ENCODE measurements at places on chromosomes 4 and X.

DNA sequence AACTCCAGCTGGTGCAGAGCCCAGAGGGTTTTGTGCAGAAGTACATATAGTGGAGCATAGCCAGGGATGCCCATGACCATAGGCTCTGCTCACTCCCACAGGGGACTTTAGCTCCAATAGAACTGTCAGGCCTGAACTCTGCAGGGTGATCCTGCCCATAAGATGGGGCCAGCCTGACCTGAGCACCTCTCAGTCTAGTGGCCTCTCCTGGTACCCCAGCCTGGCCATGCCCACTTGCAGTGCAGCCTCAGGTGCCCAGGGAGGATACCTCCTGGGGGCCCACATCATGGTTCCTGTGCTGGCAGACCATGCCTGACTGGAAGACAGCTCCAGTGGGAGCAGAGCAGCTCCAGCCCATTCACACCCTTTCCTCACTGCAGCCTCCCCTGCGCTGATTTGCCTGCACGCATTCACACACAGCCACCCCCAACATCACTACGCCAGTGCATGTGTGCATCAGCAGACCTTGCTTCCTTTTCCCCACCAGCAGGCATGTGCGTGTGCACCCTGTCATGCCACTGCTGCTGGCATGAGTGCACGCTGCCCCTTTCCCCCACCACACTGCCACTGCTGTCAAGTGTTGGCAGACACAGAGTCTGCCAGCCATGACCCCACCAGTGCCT, 53.0 kb upstream of the MMAA start:
- H3K27me3 ChIP-seq, result peaks cover 6% of the 10 kb centered on the region
- peaks cover 11% of the 10 kb centered on the region for H3K4me1 ChIP-seq
- no peak for DNase-seq
- peak overlapping the region; percentile 18 for H3K27ac ChIP-seq
- H3K4me3 ChIP-seq, result no peak overlapping the region
- H3K36me3 ChIP-seq, result peaks cover 19% of the 10 kb centered on the region

- no peak overlapping the region for H3K27ac ChIP-seq
- no peaks in the 10 kb centered on the region for H3K4me1 ChIP-seq
- no peaks in the 10 kb centered on the region for H3K27me3 ChIP-seq
- DNase-seq, result no peak
- no peaks in the 10 kb centered on the region for H3K36me3 ChIP-seq
- no peak overlapping the region for H3K4me3 ChIP-seq
Measured at GRCh38 chrX:139297638-139298037, 232.9 kb upstream of the F9 start.

DNA sequence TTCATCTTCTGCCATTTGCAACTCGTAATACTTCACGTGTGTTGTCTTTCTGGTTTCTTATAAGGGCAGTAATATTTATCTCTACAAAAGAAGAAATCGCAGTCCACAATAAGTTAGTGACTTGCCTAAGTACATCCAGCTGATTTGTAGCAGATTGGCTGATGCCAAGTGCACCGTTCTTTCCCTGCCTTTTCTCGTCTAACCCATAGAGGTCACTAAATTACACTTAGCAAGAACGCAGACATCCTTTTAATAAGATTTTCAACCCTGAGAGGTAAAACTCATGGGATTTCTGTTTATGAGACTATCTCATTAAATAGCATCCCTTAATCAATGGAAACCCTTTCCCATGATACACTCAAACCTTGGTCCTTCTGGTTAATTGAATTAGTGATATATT, 408.6 kb upstream of the ACTRT1 start:
- no peak overlapping the region for H3K27ac ChIP-seq
- no peak overlapping the region for H3K4me3 ChIP-seq
- no peaks in the 10 kb centered on the region for H3K27me3 ChIP-seq
- DNase-seq, result no peak
- H3K36me3 ChIP-seq, result no peaks in the 10 kb centered on the region

GRCh38 chrX:70500826-70501225, 56.2 kb downstream of the DLG3 start:
- no peaks in the 10 kb centered on the region for H3K27me3 ChIP-seq
- H3K4me3 ChIP-seq, result no peak overlapping the region
- no peak for DNase-seq

- DNase-seq, result no peak
- peaks cover 40% of the 10 kb centered on the region for H3K4me1 ChIP-seq
- peak overlapping the region; percentile 42 for H3K4me3 ChIP-seq
- H3K27ac ChIP-seq, result peak overlapping the region; percentile 95
- H3K27me3 ChIP-seq, result no peaks in the 10 kb centered on the region
- no peaks in the 10 kb centered on the region for H3K36me3 ChIP-seq
Measured at GRCh38 chr4:184534511-184535391, 60.4 kb upstream of the IRF2 start.

All from chondrocyte (in vitro differentiated cells).